Pulmonary artery endothelial cell (primary cell): ENCODE measurements at places on chromosomes 13 and 19. TPM values are rescaled to one million over a fixed set of nuclear protein-coding genes. Genes with fewer than 3 reads are reported as not detected.

The NLRP5 gene
- not detected in 2 replicates for total RNA-seq

The IGFL1 gene
- not detected in 2 replicates for total RNA-seq

The TEX101 gene
- not detected in 2 replicates for total RNA-seq

The ZNF208 gene
- total RNA-seq, result not detected in 2 replicates

The ZNF625 gene
- total RNA-seq, result 11.1 and 12.9 TPM in 2 replicates

The FCER2 gene
- total RNA-seq, result not detected in 2 replicates

The ADAMTSL5 gene
- 0.04 and 0.07 TPM in 2 replicates for total RNA-seq

The CPB2 gene
- not detected in 2 replicates for total RNA-seq

The TMEM147 gene
- total RNA-seq, result 74.1 and 78.8 TPM in 2 replicates

The NKPD1 gene
- 0.11 and 0.13 TPM in 2 replicates for total RNA-seq

The PCDH20 gene
- not detected in 2 replicates for total RNA-seq

The BTBD2 gene
- 52.9 and 61.7 TPM in 2 replicates for total RNA-seq
